Activated CD4-positive, alpha-beta T cell treated with anti-CD3 and anti-CD28 coated beads, Interleukin-2, amount 10 ng/mL, durations not matched to agents 24 days and 14 days (primary cell): ENCODE measurements at places on chromosomes 12 and 14.

DNA sequence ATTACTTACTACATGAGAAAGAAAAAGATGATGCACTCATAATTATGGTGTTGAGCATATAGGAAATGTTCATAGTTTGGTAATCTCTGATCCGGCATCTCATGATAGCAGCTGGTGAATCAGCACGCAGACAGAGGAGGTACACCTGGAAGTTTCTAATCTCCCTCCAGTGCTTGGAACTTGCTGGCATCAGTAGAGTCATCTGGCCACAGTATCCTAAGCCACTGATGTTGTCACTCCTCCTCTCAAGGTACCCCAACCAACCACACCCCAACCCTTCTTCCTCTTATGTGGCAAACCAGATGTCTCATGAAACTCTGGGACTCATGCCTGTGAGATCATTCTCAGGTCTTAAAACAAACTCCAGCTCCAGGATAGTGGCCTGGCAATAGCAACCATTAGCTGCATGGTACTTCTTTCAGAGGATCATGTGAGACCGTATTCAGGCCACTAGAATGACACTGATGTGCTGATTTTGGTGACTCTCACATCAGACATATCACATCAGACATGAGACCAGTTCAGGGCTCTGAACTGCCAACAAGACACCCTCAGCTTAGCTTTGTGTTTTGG, 143.0 kb downstream of the RASSF9 start:
- no peak for DNase-seq

DNA sequence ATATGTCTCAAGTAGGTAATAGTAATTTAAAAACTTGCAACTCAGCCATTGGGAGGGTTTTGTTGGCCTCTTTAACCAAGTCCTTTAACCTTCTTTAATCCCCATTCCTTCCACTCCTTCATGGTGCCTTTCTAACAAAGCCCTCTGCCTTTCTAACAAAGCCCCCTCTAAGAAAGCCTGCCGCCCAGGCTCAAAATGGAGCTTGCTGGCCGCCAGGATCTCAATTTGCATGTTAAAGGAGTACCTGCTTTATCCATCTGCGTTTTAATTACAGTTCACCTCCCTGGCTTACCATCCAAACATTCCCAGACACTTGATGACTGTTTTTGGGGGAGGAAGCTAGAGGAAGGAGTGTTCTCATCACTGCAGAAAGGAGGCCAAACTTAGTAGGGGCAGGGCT, 183.4 kb downstream of the PTPN11 start:
- no peak for DNase-seq

GRCh38 chr12:91630083-91630482, 447.5 kb upstream of the DCN start:
- DNase-seq = no peak

GRCh38 chr12:7731486-7731885, 15.7 kb downstream of the CLEC4C start:
- DNase-seq = no peak

- no peak for DNase-seq
Measured at GRCh38 chr12:108131657-108132126, 2.6 kb downstream of the WSCD2 start.

DNA sequence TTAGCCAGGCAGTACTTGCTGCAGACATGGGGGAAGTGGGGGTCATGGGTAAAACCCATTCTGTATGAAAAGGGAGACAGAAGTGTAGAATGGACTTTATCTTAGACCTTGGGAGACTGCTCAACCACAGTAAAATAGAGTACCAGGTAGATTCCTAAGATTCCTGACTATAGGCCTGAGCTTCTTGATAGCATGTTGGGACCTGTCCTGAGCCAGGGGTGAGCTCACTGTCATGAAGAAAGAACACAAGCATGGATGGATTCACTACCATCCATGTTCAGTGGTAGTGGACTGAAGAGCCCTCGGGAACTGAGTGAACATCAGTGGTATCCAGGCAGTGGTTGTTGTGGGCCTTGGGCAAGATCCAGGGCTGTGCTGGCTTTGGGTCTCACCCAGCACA, 1003.8 kb downstream of the TMTC2 start:
- no peak for DNase-seq

DNA sequence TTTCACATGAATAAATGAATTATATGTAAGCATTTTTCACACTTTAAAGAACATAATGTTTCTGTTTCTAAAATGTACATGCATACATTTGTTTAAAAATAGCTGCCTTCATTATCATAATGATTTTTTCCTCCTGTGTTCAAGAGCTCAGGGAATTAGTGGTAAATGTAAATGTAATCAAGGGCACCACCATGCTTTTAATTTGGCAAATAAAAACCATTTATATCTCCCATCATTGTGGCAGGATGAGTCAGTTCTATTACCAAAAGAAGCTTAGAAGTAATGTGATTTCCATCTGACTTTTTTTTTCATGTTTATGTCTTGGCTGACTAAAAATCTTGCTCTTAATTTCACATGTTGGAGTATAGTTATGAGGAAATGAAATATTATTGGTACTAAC, 176.1 kb downstream of the GXYLT1 start:
- DNase-seq = no peak
